ENCODE measurements at places on chromosomes 3 and 15.

- no peak for DNase-seq
Measured at GRCh38 chr15:100994597-100995446, 75.7 kb downstream of the LRRK1 start.

GRCh38 chr3:170594528-170594927, 8.7 kb upstream of the SLC7A14 start:
- no peak for DNase-seq

DNA sequence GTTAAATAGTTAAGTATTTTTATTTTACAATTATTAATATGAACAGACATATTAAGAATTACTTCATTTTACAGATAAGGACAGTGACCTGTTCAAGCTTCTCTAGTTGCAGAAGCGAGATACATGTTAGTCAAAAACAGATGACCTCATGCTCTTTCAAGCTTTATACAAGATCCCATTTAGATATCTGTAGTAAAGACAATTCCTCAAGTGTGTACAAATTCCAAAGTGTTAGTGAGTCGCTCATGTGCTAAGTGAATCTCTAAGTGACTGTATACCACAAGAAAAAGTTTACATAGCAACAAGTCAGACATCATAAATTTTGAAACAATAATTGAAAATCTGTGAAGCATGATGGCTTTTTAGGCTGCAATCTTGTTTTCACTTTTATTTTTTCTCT, 293.8 kb downstream of the ROBO1 start:
- no peak for DNase-seq

GRCh38 chr3:194373899-194374298, 4.4 kb upstream of the LRRC15 start:
- no peak for DNase-seq

- no peak for DNase-seq
Measured at GRCh38 chr3:6861625-6862000, 698 bp downstream of the GRM7 start.

DNA sequence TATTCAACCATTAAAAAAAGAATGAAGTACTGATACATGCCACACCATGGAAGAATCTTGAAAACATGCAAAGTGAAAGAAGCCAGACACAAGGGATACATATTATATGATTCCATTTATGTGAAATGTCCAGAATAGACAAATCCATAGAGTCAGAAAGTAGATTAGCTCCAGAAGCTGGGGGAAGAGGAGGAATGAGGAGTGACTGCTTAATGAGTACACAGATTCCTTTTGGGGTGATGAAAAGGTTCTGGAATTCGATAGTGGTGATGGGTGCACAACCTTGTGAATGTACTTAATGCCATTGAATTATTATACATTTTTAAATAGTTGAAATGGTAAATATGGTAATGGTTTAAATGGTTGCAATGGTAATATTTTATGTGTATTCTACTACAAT, 90.6 kb upstream of the SPATA12 start:
- DNase-seq, result no peak

GRCh38 chr3:69058180-69058946, 6.2 kb upstream of the TMF1 start:
- DNase-seq, result no peak

Data from activated CD4-positive, alpha-beta T cell treated with anti-CD3 and anti-CD28 coated beads for 48 hours (primary cell).